ENCODE measurements at places on chromosomes 5 and 9.

DNA sequence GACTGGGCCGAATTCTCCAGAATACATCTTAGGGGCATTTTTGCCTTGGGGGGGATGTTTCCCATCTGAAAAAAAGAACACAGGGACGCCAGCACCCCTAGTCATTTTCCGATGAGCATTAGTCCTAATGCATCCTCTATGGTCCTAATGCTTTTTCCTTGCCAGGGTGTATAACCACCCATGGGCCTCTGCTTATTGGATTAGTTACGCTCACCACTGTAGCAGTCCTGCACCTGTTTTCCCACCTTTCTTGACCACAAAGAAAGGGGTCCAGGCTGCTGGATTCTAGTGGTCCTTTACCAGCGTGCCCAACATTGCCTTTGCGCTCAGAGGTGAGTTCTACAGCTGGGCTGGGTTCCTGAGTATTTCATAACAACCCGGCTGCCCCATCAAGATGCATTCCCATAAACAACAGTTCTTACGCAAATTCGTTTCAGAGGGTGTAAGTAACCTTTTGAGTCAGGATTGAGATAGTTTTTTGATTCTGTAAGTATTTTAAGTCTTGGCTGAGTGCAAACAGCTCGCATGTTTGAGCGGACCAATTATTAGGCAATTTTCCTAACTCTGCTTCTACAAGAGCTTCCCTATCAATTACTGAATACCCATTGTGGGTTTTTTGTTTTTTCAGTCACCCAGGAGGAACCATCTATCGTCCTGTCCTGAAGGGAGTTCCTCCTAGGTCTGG is 135.1 kb downstream of the DROSHA start:
- DNase-seq, result no peak

DNA sequence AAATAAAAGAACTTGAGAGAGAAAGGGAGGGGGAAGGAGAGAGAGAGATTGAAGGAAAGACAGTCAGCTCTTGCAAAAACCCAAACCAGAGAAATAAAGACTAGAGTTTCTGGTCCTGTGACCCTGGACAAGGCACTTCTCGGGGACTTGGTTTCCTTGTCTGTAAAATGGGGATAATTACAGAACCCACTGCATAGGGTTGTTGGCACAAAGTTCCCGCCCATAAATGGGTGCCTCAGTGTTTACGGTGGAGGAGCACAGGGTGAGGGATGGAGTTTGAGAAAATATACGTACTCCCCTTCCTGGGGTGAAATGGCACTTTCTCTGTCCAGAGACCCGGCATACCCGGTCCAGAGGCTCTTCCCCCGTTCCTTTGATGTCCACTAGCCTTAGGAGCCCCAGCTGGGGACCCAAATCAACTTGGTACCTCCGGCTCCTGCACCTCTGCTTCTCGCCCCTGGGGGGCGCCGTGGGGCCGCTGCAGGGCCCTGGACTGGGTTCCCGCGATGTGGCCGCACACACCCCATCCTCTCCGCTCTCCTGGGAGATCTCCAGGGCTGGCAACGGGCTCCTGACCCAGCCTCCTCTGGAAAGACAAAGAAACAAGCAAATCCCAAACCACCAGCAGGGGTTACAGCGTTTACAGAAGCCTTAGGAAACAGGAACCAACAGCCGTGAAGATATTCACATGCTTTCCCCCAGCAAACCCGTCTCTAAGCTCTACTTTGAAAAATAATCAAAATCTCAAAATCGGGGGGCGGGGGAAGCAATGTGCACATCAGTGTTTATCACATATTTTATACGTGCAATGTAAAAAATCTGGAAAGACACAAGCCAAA is 26.3 kb downstream of the PTGES start:
- DNase-seq, result peak; percentile 69

DNA sequence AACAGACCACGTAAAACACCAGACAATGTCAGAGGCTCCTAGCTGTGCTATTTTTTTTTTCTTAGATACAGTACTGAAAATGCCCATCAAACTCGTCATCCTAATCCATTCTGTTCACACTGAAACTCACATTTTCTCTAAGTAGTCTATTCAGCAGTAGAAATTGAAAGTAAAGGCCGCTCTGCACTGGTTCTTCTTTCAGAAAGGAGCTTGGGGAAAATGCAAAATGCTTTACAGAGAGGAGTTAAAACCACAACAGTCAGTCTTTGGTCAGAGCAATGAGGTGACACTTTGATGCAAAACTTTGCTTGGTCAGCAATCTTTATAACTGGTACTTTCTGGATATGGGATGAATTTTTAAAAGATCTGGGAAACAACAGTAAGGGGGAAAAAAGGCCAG is 43.8 kb upstream of the SUSD1 start:
- no peak for DNase-seq

DNA sequence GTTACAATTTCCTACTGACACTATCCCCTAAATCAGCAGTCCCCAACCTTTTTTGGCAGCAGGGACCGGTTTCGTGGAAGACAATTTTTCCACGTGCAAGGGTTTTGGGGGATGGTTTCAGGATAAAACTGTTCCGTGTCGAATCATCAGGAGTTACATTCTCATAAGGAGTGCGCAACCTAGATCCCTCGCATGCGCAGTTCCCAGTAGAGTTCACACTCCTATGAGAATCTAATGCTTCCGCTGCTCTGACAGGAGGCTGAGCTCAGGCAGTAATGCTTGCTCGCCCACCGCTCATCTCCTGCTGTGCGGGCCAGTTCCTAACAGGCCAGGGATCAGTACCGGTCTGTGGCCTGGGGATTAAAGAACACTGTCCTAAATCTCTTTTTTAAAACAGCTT is 13.2 kb upstream of the NFIL3 start:
- no peak for DNase-seq

GRCh38 chr5:126683912-126684311 is 83.2 kb downstream of the PHAX start:
- DNase-seq, result no peak

GRCh38 chr5:95810305-95811125 is 12.0 kb downstream of the GLRX start:
- DNase-seq, result no peak

- no peak for DNase-seq
These were observed 46.3 kb upstream of the FOXE1 start for GRCh38 chr9:97806721-97807120.

Data from suppressor macrophage (primary cell).